ENCODE measurements at places on chromosomes 1 and 21. TPM values are rescaled to one million over a fixed set of nuclear protein-coding genes. Genes with fewer than 3 reads are reported as not detected.

GRCh38 chr1:218492874-218493273, 147.7 kb downstream of the TGFB2 start:
- DNase-seq, result no peak

DNA sequence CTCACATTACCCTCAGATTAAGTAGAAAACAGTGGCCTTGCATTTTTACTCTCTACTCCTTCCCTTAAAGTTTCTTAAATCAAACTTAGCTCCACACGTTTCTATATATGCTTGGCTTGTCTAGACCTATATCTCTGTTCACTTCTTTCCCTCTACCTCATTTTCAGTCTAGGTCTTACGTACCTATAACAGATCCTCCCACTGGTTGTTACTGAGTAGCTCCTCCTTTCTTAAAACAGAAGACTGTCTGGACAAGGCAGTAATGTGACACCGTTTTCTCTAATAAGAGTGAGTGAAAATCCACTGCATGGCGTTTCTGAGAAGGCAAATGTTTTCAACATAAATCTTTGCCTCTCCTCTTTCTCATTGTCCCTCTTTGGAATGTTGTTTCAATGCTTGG, 211.7 kb upstream of the POGK start:
- DNase-seq, result no peak

DNA sequence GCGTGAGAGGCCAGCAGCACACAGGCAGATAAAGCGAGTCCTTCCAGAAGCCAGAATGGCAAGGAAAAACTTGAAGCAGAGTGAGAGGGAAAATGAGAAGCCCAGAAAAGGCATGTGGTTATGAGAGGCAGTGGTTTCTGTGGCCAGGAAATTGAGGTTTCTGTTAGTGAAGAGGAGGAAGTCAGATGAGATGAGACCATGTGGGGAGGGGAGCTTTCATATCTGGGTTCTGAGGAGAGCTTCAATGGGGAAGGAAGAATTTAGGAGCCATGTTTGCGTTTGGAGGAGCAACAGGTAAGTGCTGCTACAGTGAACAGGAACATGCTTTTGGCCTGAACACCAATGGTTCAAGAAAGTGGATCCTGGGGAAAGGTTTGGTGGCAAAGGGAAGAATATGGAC, 6.1 kb upstream of the CD1A start:
- no peak for DNase-seq

Gene CNR2
- not detected for total RNA-seq

All from ascending aorta (tissue), 2 donors.